ENCODE measurements at places on chromosomes 2 and 18. TPM values are rescaled to one million over a fixed set of nuclear protein-coding genes. Genes with fewer than 3 reads are reported as not detected.

SLC14A1 gene
- 0.49 TPM for total RNA-seq

LHCGR gene
- total RNA-seq, result not detected

IL1RL1 gene
- 4.8 TPM for total RNA-seq

C2orf78 gene
- not detected for total RNA-seq

- no peak for DNase-seq
Observed at GRCh38 chr2:27155069-27155520, 6.3 kb downstream of the TCF23 start.

- DNase-seq, result no peak
Observed at GRCh38 chr18:3615374-3615985, 165.5 kb downstream of the TGIF1 start.

DNA sequence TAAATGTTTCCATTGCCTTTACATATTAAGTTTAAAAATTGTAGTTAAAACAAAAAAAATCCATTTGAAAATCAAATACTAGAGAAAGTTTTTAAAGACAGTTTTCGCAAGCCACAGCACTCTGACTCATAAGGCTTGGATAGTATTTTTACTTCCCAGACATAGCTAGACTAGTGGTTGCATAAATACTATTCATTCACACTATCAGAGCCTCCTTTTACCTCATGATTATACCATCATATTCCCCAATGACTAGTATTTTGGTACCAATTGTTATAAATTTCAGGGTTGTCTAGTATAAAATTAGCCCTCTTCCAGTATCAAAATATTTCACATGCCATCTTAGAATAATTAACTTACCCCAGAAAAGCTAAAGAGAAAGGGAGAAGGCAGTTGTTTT, 393.5 kb downstream of the ERBB4 start:
- DNase-seq, result no peak

GRCh38 chr2:99651930-99652670, 162.3 kb upstream of the REV1 start:
- DNase-seq, result no peak

GRCh38 chr2:45459860-45460259, 151.2 kb downstream of the SRBD1 start:
- no peak for DNase-seq

DNA sequence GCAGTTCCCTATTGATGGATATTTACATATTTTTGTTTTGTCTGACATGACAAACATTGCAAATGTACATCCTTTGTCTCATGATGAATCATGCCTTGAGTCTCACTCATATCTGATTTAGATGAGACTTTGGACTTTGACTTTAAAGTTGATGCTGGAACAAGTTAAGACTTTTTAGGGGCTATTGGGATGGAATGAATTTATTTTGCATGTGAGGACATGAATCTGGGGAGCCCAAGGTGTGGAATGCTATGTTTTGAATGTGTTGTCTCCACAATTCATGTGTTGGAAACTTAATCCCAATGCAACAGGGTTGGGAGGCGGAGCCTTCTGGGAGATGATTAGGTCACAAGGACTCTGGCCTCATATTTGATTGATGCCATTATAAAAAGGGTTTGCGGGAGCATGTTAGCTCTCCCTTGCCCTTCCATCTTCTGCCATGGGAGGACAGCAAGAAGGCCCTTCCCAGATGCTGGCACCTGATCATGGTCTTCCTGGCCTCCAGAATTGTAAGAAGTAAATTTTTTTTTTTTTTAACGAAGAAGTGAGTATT, 29.1 kb upstream of the INO80D start:
- DNase-seq, result no peak

DNA sequence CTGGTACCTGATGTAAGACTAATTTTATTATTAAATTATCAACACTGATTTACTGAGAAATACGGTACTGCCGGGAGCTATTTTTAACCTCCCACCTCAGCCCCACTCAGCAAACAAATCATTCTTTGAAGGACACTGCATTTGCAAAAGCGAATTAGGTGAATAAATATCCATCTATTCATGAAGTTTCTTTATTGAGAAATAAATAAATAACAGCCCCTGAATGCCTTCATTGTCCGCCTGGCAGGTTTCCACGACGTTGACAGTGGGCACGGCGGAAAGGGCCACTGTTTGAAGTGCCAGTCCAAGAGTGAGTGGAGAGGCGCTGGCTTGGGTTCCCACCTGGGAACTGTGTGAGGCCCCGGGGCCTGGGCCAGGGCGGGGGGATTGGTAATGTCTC, 15.7 kb downstream of the C1QL2 start:
- DNase-seq, result no peak

DNA sequence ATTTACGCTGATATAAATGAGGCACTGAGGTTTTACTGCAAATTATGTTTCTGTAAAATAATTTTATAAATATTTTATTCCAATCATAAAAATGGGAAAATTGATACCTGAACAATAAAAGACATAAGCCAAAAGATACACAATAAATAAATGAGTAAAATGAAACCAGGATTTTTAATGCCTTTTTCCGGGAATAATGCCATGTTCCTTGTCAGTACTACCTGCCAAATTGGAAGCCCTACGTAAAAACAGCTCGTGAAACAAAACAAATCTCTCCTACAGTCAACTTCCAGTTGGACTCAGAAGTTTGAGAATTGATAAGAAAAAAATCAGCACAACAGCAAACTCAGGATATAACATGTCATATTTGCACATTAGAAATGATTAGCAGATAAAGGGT, 18.0 kb downstream of the GALNT3 start:
- no peak for DNase-seq

DNA sequence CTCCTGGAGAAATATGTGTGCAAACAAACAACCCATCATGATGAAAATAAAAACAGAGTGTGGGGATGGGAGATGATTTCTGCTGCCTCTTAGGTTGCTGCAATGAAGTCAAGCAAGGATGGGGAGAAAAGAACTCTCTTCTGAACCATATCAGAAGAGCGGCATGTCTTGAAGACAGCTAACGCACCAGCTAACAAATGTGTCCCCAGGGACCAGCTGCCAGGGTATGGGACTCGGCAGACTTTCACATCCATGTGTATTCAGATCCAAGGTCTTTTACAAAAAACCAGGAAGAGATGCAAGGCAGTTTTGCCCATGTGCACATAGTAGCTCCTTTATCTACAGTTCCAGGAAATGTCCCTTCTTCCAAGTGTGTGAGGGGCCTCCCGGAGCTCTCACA, 125.4 kb downstream of the CLIP4 start:
- DNase-seq, result no peak

GRCh38 chr2:25482341-25482740, 140.6 kb upstream of the DNMT3A start:
- DNase-seq, result no peak

Data from activated T-helper 1 cell treated with anti-CD3 and anti-CD28 coated beads, Interleukin-12 subunit alpha, Interleukin-12 subunit beta, Interleukin-2, Interleukin-4 antibody, amounts not matched to agents 30 ng/mL and 10 ng/mL and 1 ng/mL, durations not matched to agents 14 hours and 24 hours and 36 hours (primary cell).